ENCODE measurements at places on chromosomes 4 and X.
A peak's percentile ranks its signal among the peaks of the same experiment; 100 is the strongest.

- no peak for DNase-seq
Observed at GRCh38 chr4:128525387-128525786, 237.8 kb upstream of the PGRMC2 start.

DNA sequence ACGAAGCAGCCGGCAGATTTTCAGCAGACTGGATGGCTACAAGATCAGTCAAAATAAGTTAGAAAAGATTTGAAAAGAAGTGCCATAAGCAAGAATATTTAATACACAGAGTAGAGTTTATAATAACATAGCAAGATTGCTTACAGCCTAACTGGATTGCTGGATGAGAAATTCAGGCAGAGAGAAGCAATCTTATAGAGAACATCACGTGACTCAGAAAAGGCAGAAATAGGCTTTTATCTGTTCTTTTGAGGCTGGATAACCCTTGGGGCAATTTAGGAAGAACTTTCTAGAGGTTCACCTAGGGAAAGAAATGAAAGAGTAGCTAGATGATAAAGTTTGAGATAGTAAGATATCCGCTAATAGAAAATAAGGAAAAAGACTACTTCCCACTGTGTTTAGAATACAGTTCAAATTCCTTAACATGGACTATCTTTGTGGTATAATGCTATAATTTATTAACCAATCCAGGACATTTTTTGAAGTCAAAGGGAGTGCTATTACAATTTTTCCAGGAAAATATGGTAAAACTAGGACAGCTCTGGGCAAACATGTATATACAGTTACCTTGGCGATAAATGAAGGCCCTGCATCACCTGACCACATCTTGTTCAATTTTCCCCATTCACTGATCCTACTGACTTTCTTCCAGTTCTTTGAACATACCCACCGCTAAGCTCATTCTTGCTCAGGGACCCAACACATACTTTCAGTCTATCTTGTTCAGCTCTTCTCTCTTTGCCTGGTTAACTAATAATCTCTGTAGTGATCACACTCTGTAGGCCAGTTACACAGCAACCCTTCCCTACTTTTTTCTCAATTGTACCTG is 12.7 kb upstream of the SPCS3 start:
- no peak for DNase-seq

DNA sequence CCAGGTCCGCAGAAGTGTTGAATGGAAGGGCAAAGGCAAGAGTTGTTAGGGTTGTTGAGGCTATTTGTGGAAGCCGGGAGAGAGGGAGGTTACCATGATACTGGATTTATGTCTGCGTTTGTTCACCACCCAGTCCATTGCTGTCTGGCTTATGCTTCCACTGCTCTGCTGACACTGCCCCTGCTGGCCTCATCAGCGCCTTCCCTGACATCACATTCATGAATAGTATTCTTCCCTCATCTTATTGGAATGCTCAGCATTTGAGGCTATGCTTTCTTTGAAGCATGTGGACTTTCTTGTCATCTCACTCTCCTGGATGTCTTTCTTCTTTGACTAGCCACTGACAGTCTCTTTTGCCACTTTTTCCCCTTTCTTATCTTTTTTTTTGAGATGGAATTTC is 10.3 kb downstream of the GNL3L start:
- peak; percentile 36 for DNase-seq

GRCh38 chrX:149208307-149208706 is 296.8 kb downstream of the IDS start:
- no peak for DNase-seq

DNA sequence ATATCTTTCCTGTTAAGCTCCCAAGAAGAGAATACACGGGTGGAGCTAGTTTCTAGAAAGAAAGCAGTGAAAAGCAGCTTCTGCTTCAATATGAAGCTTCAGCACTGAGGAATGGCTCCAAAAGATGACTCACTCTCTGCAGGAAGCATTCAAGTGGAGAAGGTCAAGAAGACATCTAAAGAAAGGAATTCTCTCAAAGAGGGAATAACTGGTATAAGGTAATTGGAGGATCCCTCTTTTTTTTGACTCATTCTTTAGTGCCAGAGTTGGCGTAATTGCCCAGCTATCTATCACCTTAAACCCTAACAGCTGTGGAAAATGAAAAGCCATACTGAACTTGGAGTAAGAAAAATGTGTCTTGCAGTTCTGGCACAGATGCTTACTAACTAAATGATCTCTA is 3.5 kb downstream of the EDA2R start:
- DNase-seq = no peak
